ENCODE measurements at places on chromosomes 12 and 14.

DNA sequence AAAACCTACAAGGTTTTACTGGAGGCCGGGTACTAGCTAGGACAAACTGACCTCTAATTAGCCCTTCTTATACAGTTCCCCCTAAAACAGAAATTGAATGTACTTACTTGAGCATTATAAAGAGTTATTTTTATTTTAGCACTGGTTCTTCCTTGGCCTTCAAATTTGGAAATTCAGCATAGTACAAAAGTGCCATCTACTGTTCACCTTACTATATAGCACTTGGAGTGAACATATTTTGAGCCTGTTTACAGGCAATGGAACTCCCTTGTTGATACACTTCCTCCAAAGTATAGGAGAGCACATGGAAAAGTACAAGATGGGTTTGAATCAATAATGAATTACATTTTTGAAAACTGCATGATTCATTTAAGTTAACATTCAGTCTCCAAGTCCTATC is 3.9 kb upstream of the POC1B start:
- DNase-seq, result no peak

DNA sequence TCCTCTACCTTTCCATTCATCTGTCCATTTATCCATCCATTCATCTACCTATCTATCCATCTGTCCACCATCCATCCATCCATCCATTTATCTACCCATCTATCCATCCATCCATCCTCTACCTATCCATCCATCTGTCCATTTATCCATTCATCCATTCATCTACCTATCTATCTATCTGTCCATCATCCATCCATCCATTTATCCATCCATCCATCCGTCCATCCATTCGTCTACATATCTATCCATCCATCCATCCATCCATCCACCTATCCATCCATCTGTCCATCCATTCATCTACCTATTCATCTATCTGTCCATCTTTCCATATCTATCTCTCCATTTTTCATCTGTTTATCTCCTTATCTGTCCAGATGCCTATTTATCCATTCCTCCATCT is 21.0 kb downstream of the CABP1 start:
- DNase-seq, result no peak

DNA sequence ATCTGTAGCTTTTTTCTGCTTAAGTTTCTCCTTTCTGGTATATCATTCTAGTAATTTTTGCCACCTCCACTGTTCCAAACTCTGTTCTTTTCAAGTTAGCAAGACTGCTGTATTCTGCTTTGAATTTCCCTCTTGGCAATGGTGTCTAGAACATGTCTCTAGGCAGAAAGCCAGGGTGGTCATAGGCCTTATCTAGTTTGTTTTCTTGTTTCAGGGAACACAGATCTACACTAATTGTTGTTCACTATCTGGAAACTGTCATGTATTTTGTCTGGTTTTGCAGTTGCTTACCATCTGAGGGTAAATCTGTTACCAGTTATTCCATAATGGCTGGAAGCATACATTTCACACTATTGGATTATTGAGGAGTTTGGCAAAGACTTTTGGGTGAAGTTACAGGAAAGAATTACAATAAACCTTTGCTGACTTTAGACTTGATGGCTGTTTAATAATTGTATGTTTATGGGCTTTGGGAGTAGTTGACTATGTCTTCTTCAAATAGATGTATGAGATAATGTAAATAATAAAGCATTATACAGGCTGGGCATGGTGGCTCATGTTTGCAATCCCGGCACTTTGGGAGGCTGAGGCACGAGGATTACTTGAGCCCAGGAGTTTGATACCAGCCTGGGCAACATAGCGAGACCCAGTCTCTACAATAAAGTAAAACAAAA is 41.4 kb downstream of the FUT8 start:
- DNase-seq, result no peak

GRCh38 chr12:30191696-30192455 is 408.1 kb upstream of the TMTC1 start:
- DNase-seq, result no peak

DNA sequence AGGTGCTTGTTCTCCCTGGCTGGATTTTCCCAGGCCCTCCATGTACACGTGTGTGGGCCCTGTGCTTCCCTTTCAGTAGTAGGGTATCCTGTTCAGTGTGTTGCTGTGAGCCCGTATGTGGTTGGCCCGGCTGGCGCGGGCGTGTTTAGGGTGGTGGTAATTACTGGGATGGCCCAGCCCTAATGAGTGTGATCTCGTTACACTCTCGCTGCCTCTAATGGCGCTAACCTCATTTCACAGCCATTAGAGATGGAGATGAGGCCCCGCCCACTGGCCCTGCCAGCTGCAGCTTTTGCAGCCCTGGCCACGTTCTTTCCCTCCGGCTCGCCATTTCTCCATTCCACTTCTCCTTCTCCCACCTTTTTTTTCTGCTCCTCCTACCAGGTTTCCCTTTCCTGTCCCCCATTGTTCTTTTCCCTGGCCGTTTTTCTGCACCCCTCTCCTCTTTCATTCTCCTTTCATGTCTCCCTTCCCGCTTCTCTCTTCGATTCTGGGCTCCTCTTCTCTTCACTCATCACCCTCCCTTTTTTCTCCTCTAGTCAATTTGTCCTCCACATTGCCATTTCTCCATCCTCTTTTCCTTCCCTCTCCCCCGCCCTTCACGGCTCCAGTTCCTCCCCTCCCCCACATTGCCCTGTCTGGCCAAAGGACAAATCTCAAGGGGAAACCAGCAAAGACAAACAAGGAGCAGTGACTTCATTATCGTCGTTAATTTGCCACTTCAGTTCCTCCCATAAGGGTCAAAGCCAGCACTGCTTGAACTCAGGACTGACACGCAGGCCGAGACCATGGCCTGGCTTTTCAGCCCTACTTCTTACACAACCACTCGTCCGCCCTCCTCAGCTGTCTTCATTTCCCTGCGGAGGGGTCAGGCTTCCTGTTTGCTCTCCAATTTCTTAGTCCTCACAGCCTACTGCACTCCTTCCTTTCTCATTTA is 6.8 kb downstream of the ZFHX2 start:
- no peak for DNase-seq

GRCh38 chr12:119229837-119230236 is 51.1 kb downstream of the HSPB8 start:
- no peak for DNase-seq

DNA sequence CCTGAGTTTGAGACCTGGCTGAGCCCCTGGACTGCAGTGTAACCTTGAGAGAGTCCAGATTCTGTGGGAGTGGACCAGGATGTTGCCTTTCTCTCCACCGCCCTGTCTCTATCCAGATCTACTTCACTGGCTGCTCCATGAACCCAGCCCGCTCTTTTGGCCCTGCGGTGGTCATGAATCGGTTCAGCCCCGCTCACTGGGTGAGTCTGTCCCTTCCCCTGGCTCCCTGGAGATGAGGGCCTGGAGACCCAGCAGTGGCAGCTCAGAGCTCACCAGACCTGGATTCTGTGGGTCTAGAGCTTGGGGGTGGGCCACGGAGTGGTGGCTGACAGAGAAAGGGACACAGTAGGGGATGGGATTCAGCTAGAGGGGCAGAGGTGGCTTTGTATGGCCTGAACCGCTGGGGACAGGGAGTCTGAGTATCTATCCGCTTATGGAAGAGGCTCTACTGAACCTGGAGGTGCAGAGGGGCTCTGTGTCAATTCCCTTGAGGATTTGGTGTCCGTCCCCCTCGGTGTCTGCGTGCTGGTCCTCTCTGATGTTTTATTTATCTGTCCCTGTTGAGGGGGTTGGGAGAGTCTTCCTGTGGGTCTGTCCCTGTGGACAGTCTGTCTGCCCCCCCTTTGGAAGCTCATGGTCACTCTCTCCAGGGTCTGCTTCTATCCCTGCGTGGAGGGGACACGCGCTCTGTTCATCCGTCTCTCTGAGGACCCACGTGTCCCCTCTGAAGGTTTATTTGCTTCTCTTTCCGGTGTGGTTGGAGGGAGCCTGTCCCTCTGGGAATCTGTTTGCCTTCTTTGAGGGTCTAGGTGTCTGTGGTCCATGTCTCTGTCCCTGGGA is 2.5 kb downstream of the AQP5 start:
- no peak for DNase-seq

DNA sequence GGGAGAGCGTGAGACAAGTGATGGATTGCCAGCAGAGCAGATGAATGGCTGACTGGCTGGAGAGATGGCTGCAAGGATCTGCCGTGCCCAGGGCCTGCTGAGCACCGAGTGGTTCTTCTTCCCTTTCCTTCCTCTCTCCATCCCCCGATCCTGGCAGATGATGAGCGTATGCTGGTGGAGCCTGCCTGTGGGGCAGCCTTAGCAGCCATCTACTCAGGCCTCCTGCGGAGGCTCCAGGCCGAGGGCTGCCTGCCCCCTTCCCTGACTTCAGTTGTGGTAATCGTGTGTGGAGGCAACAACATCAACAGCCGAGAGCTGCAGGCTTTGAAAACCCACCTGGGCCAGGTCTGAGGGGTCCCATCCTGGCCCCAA is 15.5 kb downstream of the SDSL start:
- no peak for DNase-seq

GRCh38 chr12:89029961-89030360 is 322.3 kb downstream of the DUSP6 start:
- no peak for DNase-seq
